ENCODE measurements at places on chromosomes 2 and 18.

- DNase-seq = no peak
These were observed 200.7 kb downstream of the DIS3L2 start for GRCh38 chr2:232162187-232162586.

DNA sequence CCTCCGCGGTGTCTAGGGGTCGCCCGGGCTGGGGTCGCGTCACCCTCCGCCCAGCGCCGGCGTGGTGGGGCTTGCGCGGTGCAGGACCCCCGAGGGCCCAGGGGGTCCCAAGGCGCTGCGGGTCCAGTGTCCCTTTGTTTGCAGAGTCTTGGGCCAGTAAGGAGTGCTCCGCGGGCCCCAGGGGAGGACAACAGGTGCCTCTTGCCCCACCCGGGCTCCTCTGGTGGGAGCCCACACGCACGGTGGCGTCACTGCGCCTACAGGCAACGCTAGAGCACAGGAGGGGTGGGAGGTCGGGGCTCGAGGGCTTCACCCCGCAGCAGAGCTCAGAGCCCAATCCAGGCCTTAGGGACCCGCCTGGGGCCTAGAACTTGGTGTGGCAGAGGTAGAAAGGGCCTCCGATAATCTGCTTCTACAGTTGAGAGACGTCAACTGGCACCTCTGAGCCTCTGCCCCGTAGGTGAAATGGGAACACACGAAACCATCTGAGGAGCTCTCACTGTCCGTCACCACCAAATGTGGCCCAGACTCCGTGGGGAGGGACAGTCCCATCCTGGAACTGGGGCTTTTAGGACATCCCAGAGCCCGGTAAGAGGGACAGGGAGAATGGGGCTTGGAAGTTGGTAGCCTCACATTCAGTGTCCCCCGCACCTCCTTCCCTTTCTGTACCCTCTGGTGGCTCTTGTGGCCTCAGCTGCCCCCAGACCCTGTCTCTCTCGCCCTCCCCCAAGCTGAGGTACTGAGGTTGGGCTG, 1.4 kb downstream of the ARID5A start:
- DNase-seq = peak; percentile 73

- DNase-seq = no peak
These were observed 269.8 kb upstream of the MMADHC start for GRCh38 chr2:149857344-149857743.

DNA sequence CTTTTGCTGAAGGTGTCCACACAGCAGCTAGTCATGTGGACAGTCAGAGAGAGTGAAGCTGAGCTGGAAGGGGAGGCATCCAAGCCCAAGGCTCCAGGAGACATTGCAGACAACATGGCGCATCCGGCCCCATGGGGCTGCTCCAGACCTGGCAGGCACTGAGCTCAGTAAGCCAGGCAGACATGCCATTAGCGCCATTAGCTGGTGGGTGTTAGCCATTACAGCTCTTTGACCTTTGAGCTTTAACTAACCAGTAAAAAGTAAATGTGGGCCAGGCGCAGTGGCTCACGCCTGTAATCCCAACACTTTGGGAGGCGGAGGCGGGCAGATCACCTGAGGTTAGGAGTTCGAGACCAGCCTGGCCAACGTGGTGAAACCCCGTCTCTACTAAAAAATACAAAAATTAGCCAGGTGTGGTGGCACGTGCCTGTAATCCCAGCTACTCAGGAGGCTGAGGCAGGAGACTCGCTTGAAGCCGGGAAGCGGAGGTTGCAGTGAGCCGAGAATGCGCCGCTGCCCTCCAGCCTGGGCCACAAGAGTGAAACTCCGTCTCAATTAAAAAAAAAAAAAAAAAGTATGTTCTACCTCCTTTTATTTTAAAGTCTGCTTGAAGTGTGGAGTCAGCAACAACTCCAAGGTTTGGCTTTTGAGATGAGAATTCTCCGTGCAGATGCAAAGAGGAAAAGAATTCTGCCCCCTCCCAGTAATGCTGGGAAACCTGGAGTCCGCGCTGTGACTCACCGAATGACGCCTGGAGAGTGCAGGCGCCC, 69.4 kb downstream of the TWSG1 start:
- no peak for DNase-seq

- no peak for DNase-seq
These were observed 39.9 kb downstream of the PRKCE start for GRCh38 chr2:45691171-45691999.

DNA sequence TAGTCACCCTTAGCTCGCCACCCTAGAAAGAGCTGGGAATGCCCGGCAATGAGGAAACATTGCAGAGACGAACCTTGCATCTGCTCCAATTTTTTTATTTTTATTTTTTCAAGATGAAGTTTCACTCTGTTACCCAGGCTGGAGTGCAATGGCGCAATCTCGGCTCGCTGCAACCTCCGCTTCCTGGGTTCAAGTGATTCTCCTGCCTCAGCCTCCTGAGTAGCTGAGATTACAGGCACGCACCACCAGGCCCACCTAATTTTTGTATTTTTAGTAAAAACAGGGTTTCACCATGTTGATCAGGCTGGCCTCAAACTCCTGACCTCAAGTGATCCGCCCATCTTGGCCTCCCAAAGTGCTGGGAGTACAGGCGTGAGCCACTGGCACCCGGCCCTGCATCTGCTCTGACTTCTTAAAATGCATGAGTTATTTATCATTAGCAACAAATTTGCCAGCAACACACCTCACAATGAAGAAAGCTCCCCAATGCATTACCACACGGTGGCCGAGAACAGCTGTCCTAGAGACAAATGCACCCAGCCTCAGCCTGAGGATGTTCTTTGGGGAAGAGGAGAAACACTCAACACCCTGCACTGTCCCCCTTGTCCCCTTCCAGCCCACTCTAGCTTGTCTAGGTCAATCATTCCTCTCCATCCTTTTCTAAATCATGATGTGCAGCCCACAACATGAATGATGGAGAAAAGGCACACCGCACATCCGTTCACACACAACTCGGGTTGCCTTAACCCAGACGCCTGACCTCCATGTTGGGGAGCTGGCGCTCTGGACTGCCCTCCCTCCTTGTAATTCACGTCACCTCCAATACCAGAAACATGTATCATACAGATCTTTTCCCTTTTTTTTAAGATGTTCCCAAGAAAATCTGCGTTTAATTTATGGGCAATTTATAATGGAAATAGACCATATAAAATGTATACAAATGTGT, 46.9 kb downstream of the TTC32 start:
- no peak for DNase-seq

- no peak for DNase-seq
These were observed 99.1 kb downstream of the MREG start for GRCh38 chr2:215914054-215914776.

DNA sequence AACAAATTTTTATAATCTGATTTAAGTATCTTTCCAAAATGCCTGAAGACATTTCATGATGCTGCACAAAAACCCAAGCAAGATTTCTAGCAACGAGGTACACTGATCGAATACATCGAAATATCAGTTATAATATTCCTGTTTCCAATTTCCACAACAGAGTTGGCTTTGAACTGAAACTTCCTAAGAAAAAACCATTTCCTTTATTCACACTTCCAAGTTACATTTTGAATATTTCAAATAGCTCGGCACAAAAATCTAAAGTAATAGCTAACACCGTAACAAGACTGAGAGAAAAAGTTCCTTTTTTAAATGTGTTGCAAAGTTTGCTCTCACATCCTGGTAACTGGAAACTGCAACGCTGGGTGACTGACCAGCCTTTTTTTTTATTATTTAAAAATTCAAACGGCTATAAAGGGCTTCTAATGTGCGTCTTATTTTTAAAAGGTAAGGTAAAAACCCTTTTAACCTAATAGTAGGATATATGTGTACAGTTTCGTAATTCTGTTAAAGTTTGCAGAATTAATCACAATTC, 1.7 kb downstream of the HNRNPLL start:
- DNase-seq = no peak

- peak; percentile 19 for DNase-seq
These were observed 47.0 kb downstream of the IWS1 start for GRCh38 chr2:127479219-127479825.

- no peak for DNase-seq
These were observed 850.7 kb downstream of the CPS1 start for GRCh38 chr2:211407076-211407475.

DNA sequence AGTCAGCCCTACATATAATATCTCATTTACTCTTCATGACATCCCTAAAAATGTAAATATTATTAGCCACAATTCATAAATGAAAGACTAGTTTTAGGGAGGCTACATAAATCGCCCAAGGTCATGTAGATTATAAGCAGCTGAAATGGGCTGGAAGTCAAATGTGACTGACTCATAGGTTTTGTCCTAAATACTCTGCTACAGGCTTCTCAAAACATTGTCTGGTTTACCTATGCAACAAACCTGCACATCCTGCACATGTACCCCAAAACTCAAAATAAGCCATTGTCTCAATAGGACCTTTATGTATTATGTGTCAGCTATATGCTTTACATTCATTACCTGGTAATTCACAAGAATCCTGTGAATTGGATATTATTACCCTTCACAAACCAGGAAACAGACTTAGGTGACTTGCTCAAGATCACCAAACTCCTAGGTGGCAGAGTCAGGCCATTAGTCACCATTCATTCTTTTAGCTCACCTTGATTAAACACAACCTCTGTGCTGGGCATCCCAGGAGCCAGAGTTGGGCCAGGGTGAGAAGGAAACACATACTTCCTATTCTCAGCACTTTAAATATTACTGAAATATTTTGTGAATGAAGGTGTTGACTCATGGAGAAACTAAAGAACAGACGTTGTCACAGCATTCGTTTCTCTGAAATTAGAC, 69.4 kb upstream of the CPO start:
- DNase-seq = no peak

DNA sequence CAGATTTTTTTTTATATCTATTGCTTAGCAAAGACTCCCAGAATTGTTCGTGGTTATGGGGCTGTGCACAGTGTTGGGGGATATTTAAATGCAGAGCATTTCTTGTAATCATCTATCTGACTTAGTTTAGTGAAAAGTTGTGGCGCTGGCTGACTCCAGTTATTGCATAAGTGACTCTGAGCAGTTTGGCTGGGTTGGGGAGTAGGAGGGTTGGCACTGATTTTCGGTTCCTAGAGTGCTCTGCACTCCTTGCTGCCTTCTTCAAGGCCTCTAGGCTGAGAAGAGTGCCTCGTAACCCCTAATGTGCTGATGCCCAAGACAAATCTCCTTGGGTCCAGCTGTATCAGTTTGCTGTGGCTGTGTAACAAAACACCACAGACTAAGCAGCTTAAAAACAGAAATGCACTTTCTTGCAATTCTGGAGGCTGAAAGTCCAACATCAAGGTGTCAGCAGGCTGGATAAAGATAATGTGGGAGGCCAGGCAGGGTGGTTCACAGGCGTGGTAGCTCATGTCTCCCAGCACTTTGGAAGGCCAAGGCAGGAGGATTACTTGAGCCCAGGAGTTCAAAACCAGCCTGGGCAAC, 6.5 kb upstream of the IMPA2 start:
- DNase-seq = no peak

- DNase-seq = no peak
These were observed 25.1 kb downstream of the NEDD4L start for GRCh38 chr18:58069099-58069498.

DNA sequence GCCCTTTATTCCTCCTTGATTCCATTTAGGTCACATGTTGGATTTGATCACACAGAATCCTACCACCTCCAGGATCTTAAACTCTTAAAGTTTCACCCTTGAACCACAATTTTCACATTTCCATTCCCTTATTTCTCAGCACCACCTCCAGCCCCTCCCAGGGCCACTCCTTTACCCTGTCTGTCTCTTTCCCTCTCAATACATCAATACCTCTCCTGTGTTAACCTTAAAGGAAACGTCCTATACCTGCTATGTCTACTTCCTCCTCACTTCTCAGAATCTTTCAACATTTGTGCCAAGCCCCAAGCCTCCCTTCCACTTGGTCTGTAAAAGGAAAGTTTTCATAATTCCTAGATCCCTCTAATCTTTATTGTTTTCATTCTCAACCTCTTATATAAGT, 158.8 kb downstream of the BAZ2B start:
- no peak for DNase-seq

GRCh38 chr2:231807020-231807419, 20.8 kb downstream of the COPS7B start:
- no peak for DNase-seq

DNA sequence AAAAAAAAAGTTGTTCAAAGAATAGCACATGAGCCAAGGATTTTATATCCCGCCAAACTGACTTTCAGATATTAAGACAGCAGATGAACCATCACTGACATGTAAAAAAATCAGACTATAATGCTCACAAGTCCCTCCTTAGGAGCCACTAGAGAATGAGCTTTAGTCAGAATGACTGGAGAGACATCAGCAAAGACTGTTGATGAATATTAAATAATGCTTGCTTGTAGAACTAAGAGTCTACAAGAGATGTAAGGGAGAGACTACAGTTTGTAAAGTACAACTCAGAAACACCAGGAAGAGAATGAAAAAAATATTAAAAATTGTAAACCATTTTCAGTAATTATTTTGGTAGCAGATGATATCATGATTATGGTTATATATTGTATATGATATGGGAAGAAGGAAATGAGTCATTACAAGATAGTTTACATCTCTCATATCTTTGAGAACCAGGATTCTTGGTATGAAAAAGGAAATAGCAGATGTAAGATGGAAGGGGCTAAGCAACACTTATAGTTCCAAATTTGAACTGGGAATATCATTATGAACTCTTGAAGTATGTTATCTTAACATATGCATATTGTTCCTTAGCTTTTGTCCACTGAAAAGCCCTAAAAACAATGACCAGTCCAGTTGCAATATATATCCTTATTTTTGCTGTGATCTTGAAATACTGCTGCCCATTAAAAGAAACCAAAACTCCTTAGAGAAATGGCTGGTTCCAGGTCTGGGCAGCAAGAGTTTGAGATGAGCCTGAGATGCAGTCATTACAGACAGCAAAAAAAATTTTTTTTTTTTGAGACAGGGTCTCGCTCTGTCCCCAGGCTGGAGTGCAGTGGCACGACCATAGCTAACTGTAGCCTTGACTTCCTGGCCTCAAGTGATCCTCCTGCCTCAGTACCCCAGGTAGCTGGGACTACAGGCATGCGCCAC, 55.7 kb downstream of the PTPN2 start:
- DNase-seq = no peak

GRCh38 chr2:127034883-127035611, 71.9 kb downstream of the BIN1 start:
- no peak for DNase-seq

GRCh38 chr18:2146754-2147153, 424.6 kb downstream of the METTL4 start:
- no peak for DNase-seq

DNA sequence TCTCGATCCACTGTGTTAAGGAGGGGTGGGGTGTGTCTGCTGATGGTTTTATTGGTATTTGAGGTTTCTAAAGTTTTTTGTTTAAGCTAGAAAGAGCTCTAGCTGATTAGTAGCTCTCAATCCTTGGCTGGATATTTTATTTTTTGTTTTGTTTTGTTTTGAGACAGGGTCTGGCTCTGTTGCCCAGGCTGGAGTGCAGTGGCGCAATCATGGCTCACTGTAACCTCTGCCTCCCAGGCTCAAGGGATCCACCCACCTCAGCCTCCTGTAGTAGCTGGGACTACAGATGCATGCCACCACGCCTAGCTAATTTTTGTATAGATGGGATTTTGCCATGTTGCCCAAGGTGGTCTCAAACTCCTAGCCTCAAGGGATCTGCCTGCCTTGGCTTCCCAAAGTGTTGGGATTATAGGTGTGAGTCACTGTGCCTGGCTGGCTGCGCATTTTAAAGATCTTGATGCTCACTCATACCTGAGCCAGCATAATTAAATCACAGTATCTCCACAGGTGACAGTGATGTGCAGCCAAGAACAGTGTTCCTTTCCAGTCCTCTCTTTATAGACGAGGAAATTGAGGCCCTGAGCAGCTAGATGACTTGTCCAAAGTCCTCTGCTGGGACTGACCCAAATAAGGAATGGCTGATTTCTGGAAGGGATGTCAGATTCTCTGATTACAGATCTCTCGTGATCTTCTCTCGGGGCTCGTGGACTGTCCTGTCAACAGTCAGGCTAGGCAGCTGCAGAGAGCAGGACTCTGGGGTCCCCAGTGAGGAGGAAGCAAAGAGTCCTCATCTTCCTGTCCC, 44.5 kb downstream of the SPTBN1 start:
- DNase-seq = no peak

Measured in central memory CD4-positive, alpha-beta T cell (primary cell).